ENCODE measurements at places on chromosomes 7 and 10.

DNA sequence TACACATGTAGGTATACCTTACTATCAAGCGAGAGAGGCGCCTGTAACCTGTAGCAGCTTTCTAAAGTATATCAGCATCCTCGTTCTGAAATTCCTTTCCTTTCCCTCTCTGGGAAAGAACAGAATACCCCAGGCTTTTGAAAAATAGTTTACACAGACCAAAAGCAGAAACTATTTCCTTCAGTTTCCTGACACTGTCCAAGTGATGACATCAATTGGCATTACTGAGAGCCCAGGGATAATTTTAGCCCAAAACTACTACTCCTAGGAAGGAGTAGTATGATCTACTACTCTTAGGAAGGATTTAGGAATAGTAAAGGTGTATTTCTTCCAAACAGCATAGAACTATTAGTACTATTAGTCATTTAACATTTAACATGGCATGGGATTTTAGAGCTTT lies 6.0 kb downstream of the GNG11 start:
- no peak for DNase-seq

DNA sequence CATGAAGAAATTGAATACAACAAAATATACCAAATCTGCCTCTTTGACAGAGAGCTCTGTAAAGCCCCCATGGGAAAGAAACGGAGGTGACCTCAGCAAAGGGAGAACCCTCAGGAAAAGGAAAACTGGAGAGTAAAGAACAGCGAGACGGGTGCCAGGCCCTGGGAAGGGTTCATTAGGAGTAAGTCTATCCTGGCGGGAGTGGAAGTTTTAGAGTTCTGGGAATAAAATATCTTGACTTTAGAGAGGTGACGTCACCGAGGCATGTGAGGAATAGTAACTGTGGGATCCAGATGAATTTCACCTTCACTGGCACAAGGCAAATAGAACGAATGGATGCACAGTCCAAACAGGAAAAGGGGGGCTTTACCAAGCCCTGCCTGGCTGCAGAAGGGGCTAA lies 362.8 kb upstream of the IGFBP3 start:
- no peak for DNase-seq

DNA sequence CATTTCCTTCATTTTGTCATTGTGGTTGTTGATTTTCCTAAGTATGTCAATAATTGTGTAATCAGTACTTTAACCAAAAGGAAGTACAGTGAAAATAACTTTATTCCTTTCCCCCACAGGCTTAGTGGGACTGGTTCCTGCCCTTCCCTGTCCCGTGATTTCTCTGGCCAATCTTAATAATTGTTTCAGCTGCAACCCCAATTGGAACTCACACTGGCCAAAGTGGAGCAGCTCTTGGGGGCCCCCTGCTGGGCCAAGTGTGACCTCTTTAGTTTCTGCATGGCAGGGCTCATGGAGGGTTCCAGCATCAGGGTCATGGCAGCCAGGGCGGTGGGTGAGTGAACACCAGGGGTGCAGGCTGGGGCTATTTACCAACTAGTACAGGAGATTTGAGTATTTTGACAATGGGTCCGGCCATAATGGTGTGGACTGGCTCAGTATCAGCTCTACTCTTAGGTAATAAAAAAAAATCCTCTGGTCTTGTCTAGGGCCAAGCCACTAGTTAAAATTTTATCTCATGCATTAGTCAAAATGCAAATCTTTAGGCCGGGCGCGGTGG lies 31.7 kb downstream of the CYCS start:
- peak; percentile 76 for DNase-seq

DNA sequence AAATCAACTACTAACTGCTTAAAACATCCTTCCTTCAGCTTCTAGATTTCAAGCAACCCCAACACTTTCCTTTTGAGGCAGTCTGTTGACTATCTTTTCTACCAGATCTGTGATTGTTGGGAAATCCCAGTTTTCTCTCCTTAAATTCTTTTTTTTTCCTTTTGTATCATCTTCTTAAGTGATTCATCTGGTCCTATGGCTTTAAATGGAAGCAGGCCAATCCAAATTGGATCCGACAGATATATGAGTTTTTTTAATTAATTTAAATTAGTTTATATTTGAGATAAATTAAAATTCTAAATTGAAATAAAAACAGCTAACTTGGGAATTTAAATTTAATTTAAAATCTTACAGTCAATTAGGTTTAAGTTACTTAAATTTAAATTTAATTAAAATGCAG lies 151.2 kb upstream of the PCLO start:
- no peak for DNase-seq

- no peak for DNase-seq
Measured at GRCh38 chr7:148929176-148929575, 45.1 kb upstream of the EZH2 start.

DNA sequence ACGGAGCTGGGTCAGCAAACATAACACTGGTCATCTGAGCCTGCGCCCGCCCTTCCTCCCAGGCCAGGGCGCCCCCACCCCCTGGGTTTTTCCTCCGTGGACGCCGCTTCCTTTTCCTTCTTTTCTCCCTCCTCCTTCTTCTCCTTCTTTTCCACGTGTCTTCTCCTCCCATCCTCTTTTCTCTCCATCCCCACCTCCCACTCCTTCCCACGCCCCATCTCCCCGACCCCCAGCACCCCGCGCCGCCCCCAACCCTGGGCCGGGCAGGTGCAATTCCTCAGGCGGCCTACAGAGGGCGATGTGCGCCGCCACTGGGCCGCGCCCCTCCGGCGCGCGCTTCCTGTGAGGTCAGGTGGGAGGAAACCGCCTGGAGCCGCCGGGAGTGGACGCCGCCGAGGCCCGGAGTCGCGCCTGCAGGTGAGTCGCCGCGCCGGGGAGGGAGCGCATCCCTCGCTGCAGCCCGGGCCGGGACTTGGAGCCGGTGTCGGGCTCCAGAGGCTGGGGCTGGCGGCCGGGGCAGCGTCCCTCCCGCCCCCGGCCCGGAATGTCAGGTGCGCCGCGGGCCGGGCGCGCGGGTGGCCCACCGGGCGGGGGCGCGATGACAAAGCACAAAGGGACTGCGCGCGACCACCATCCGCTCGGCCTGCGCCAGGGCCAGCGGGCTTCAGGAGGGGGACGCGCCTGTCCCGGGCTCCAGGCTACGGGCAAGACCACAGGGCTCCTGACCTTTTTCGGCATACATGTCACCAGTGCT lies at the start of gene FAM241B:
TSS of gene FAM241B (plus strand) at position 351 of the 754 bp plus-strand sequence. CDS start 1,497 bp downstream, outside the sequence.
- DNase-seq: peak; percentile 61

- DNase-seq: no peak
Measured at GRCh38 chr7:76191783-76192240, 9.9 kb upstream of the SRRM3 start.

DNA sequence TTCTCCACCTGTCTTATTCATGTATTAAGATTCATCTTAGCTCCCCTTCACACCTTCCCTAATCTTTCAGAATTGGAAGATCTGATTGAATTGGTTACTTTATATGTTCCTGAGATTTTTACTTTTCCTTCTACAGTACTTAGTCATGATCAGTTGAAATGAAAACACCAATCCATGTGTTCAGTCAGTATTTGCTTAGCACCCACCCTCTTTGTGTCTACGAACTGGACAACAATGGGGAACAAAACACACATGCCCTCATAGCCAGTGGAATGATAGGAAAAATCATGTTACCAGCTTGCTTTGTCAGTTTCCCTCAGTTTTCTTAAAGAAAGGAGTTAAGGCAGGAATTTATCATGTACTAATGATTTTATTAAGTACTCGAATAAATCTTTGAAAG lies 2.0 kb downstream of the MASTL start:
- DNase-seq: no peak

DNA sequence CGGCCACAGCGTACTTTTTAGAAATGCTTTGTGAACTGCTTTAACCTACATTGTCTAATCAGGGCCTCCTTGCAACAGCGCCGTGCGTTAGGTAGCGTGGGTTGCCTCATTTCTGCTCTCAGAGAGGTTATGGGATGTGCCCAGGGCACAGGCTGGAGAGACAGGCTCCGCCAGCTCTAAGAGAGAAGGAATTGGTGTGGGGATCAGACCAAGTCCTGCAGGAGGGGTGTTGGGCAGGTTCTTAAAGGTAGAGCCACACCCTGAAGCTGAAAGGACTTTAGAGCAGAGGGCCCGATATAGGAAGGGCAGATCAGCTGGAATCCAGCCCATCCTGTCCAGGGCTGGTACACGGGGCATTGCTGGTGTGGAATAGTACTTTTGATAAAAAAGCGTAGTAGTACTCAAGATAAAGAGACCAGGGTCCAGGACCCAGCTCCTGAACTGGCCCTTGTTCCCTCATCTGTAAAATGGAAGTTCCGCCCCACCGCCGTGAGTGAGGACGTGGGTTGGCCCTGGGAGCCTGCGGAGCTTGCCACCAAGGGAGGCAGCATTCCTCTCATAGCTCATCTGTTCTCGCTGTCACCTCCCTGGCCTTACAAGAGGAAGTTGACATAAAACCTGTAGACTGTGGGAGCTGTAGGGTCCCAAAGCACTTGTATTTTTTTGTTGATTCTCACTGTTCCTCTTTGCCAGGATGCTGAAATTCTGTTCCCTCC lies 37.2 kb downstream of the TMEM120A start:
- no peak for DNase-seq

DNA sequence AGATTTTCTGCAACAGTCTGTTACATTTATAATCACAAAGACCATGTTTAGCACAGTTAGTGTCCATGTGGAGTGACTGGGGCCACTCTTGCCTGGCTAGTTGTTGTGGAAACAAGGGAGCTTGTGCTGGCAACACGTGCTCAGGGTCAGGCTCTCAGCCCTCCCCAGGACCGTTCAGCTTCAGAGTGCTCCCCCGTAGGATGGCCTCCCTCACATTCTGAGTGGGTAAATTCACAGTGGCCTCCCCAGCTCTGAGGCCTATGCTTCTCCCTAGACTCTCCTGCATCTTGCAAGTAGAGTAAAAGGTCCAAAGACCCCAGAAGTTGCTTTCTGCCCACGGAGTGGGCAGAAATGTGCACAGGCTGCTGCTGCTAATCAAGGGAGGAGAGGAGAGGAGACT lies 122.3 kb downstream of the ADCY1 start:
- DNase-seq: no peak

DNA sequence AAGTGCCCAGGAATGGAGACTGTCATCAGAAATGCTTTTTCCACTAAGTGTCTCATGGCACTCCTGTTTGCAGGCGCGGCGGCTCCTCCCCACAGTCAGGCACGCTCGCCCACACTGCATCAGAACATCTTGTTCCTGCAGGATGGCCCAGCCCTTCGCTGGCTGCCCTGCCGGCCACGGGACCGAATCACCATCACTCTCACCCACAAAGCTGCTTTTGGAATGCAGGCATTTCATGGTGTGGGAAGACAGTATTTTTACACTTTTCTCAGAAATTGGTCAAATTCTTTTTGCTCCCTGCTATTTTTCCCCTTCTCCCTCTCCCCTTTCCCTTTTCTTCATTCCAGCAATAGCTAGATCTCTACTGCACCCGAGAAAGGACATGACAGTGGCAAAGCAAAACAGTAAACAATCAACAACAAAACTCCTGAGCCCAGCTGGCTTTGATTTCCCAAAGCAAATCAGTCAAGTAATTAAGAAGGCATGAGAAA lies 176.1 kb upstream of the TNS3 start:
- DNase-seq: no peak

- DNase-seq: no peak
Measured at GRCh38 chr10:3892440-3893425, 107.7 kb upstream of the KLF6 start.

- DNase-seq: no peak
Measured at GRCh38 chr7:112362053-112362650, 88.1 kb upstream of the IFRD1 start.

GRCh38 chr10:43196981-43197833 lies 59.0 kb downstream of the CSGALNACT2 start:
- no peak for DNase-seq

- no peak for DNase-seq
Measured at GRCh38 chr7:29918850-29919249, 70.8 kb downstream of the SCRN1 start.

DNA sequence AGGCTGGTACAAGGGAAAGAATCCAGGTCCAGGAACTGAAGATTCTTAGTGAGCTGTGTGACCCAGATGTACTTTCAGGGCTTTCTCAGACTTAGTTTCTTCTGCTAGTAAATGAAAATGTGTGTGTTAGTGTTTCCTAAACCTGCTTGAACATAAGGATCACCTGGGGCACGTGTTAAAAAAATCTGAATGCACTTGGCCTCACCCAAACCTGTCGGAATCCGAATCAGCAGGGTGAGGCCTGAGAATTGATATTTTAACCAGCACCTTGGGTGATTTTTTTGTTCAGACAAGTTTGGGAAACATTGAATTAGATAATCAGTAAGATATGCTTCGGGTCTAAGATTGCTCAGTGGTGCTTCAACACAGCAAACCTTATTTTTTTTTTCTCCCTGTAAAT lies 59.7 kb downstream of the ZNF365 start:
- DNase-seq: no peak

DNA sequence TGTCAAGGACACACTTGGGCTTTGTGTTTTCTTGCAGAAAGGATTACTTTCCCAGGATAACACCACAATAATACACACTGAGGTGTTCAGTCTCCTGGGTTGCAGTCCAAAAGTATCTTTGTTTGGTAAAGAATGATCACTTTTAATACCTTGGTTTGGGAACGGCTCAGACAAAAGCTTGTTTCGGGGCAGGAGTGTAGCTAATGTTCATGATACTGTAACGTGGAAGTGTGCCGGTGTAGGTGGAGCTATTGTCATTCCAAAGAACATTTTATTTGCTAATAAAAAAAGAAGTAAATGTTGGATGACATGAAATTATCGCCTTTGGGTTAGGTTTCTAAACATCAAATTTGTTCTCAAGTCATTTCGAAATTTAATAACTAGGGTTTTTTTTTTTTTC lies 1.2 kb downstream of the EIF4H start:
- DNase-seq: no peak

DNA sequence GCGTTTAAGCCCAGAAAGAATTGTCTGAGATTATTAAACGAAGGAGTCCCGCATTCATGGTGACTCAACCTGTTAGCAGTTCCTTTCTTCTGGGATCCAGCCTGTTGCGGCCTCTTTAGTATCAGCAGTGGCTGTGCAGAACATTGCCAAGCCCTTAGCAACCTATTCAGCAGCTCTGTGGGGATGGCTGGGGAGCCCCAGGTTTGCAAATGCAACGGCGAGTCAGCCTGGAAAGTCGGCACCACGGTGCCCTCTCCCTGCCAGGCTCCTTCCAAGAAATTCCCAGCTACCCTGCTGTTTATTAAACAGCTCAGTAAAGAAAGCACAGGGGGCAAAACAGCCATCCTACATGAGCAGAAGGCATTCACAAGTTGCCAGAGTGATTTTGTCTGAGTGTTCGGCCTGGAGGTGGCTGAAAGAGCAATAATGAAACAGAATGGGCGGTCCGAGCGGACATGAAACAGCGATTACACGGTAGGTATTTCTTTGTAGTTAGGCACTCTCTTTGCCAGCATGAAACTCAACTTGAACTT lies 198.3 kb downstream of the BAMBI start:
- no peak for DNase-seq

DNA sequence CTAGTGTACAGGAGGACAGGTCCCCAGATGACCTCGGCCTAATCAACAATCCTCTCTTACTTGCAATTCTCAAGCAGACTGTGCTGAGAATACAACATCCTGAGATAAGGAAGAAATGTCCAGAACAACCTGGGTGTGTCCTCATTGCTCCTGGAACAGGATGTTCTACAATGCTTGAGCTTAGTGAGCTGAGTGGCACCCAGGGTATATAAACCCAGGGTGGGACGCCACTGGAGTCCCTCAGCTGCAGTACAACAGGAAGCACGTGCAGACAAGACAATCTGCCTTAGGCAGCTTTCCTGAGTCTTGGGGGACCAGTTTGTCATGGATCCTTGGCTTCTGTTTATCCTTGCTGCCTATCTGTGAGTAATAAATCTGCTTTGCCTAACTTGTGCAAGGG lies 27.7 kb upstream of the SLC25A13 start:
- DNase-seq: no peak

GRCh38 chr10:119818889-119819270 lies 53.8 kb downstream of the MCMBP start:
- DNase-seq: no peak

Data from activated CD4-positive, alpha-beta T cell treated with anti-CD3 and anti-CD28 coated beads for 24 hours (primary cell).